ENCODE measurements at places on chromosomes 13 and 19.

- no peak for DNase-seq
Observed at GRCh38 chr19:1807030-1807694, 4.9 kb downstream of the ATP8B3 start.

GRCh38 chr13:111423168-111423785 lies 102.8 kb downstream of the TEX29 start:
- no peak for DNase-seq

- no peak for DNase-seq
Observed at GRCh38 chr13:38462605-38463004, 113.0 kb downstream of the UFM1 start.

DNA sequence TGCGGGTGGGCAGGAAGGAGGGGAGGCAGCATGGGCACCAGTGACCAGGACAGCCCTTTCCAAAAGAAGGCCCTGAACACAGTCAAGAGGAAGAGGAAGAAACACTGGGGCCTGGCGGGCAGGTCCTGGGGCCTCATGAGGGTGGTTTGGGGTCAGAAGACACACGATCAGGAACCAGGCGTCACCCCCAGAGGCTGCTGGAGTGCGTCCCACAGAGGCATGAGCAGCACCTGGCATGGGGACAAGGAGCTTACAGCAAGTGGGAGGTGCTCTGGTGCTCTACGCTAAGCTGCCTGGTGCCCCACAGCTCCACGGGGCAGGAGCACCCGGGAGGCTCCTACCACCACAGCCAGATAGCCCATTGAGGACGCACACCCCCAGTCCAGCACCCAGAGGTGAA lies 20.0 kb downstream of the ELL start:
- DNase-seq: no peak

GRCh38 chr13:84137292-84137691 lies 255.0 kb upstream of the SLITRK1 start:
- no peak for DNase-seq

- DNase-seq: no peak
Observed at GRCh38 chr13:98831236-98831635, 78.8 kb upstream of the SLC15A1 start.

DNA sequence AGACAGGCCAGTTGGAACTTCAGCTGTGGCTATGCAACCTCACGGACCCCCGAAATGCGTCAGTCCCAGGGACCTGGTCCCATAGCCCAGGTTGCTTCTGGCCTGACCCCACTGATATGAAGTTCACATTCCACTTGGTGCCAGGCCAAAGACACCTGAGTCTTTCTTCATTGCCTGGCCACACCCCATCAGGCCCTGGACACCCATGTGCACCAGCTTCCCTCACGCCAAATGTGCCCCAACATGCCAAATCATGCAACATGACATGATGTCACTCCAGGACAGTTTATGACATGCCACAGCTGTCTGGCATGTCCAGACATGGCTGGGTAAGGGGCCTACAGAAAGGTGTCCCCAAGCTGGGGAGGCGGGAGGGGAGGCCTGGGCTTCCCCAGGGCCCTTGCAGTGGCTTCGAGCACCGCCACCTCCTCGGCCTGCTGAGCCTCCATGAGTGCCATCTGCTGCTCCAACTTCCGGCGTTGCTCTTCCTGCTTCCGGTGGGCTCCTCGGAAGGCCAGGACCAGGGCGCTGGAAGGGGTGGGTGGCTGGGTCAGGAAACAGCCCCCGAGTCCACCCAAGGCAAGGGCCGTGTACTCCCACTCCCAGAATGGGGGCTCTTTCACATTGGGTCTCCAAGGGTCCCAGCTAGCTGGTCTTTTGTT lies 4.3 kb upstream of the NR2F6 start:
- DNase-seq: no peak

GRCh38 chr13:21218351-21219035 lies 42.0 kb downstream of the MRPL57 start:
- no peak for DNase-seq

DNA sequence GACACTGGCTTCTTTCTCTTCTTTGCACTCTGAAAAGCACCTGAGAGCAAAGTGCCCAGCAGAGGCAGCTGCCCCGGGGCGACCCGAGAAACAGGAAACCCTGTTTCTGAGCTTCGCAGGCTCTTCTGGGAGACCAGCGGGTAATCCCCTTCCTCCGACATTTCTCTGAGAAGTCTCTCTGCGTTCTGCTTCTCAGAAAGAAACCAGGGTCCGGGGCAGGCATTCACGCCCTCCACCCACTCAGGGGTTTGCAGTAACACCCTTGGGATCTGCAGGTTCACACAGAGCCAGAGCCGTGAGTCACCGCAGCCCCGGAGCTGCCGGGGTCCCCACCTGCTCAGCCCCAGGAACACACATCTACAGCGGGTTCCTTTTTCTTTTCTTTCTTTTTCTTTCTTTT lies 86.0 kb downstream of the GADD45B start:
- no peak for DNase-seq

DNA sequence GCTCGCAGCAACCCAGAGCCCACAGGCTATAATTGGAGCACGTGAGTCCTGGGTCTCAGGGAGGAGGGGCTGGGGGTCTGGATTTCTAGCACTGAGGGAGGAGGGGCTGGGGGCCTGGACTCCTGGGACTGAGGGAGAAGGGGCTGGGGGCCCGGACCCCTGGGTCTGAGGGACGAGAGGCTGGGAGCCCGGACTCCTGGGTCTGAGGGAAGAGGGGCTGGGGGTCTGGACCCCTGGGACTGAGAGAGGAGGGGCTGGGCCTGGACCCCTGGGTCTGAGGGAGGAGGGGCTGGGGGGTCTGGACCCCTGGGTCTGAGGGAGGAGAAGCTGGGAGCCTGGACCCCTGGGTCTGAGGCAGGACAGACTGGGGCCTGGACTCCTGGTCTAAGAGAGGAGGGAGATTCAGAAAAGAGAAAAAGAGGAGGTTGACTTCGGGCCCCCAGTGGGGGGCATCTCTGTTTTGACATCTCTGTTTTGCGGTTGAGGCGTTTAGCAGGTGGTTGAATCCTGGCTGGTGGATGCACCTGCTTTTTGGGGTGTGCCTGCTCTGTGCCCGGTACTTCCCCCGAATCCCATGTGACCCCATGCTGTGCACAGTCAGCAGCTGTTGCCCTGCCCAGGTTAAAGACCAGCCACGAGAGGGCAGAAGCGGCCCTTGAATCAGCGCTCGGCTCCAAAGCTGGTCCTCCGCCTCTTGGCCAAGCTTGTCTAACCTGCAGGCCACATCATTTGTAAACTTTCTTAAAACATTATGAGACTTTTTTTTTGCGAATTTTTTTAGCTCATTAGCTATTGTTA lies 10.5 kb downstream of the PVR start:
- peak; percentile 39 for DNase-seq

GRCh38 chr13:49776871-49777270 lies 15.6 kb downstream of the KPNA3 start:
- no peak for DNase-seq

DNA sequence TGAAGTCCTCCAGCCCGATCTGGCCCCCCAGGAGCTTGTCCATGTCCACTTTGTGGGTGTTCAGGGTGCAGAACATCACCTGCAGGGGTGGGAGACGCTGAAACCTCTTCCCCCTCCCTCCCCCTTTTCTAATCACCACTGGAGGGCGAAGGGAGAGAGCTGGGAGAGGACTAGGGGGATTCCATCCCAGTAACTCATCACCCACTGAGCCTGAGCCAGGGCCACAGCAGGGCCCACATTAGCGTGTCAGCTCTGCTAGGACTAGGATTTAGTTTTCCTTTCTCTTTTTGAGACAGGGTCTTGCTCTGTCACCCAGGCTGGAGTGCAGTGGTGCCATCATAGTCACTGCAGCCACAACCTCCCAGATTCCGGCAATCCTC lies 5.5 kb upstream of the PTGER1 start:
- DNase-seq: no peak

GRCh38 chr13:67549331-67549730 lies 319.2 kb upstream of the PCDH9 start:
- DNase-seq: no peak

GRCh38 chr19:49856574-49857021 lies 5.6 kb downstream of the PTOV1 start:
- DNase-seq: no peak

DNA sequence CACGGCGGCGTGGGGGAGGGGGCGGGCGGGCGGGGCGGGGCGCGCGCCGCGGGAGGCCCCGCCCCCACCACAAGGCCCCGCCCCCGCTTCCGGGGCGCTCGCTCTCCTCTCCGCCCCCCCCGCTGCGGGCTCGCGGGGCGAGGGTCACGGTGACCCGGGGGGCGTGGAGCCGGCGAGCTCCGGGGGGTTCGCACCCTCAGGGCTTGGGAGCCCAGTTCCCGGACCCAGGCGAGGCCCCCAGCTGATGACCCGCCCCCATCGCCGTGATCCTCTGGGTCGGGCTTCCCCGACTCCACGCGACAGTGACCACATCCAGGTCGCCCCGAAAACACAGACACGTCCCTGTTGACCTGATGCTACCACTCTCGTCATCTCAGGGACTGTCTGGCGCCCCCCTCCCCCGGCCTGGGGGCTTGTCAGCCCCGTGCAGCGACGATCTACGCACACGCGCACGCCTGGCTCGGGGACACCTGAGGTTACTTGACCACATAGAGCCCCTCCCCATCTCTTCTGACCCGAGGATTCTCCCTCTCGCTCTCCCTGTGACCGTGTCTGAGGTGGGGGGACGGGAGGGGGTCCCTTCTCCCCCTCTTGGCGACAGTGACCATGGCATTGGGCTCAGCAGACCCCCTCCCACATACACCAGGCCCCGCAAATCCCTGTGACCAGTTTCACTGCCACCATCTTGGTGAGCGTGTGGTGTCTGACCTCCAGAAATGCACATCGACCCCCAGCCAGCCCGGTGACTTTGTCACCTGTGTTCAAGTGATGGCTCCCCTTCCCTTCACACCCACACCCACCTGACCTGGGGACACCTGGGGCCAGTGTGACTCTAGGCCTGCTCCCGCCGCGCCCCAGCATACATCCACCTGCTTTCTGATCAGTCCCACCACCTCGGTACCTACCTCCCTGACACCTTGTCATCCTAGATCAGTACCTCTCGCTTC lies 670 bp downstream of the MAP2K7 start:
- peak; percentile 62 for DNase-seq
